Activated CD4-positive, CD25-positive, alpha-beta regulatory T cell treated with anti-CD3 and anti-CD28 coated beads, Interleukin-2, amount 50 U/mL, for 16 hours (primary cell): ENCODE measurements at places on chromosomes 3 and 15.
A peak's percentile ranks its signal among the peaks of the same experiment; 100 is the strongest.

- no peak for DNase-seq
Measured at GRCh38 chr3:33001889-33002288, 50.4 kb downstream of the CCR4 start.

GRCh38 chr15:34367101-34368081 is at the start of gene LPCAT4:
Gene LPCAT4, minus strand, starts transcription at chr15:34367196. Its CDS starts 96 bp downstream, at chr15:34367100.
- DNase-seq: peak; percentile 77

DNA sequence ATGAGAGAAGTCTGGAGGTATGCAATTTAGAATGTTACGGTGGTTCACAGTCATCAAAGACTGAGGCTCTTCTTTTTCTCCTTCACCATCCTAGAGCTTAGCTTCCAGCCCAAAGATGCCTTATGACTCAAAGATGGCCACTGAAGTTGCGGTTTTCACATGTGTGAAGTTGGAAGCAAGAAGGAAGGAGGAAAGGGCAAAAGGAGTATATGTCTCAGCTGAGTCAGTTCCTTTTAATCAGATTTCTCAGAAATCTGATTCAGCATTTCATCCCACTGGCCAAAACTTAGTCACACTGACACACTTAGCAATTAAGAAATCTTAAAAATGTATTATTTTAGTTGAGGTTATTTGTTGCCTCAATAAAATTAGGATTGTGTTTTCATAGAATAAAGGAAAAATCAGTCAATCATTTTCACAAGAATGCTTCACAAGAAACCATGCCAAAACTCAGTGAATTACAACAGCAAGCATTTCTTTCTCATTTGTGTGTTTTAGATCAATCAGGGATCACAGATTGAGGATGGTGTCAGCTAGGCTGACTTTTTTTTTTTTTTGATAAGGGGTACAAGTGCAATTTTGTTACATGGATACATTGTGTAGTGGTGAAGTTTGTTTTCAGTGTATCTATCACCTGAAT is 211.1 kb upstream of the GADL1 start:
- DNase-seq: no peak

GRCh38 chr3:100548053-100548452 is 55.6 kb downstream of the TMEM45A start:
- DNase-seq: no peak

DNA sequence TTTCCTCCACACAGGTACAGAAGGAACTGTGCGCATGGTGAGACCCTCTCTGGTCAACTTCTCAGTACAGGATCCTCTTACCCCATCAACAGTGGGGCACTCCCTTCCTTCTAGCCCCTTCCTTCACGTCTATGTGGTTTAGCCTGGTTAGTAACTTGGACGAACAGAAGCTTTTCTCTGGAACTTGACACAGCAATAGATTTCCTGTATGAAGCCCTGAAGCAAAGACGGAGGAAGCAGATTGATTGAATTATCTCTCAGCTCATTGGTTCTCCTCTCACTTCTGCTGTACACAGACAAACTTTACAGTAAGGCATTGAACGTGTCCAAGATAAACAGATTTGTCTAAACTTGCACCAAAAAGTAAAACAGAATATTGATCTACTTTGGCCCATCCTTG is at the start of gene CD200R1:
Gene CD200R1, minus strand, starts transcription at position 210 of the 400 bp plus-strand sequence. CDS start 246 bp downstream, outside the sequence.
- no peak for DNase-seq

- DNase-seq: no peak
Measured at GRCh38 chr15:31091481-31091880, 10.0 kb downstream of the TRPM1 start.

GRCh38 chr3:89472101-89472500 is 364.7 kb downstream of the EPHA3 start:
- DNase-seq: no peak

- DNase-seq: no peak
Measured at GRCh38 chr3:122299872-122300460, 25.1 kb upstream of the CSTA start.

DNA sequence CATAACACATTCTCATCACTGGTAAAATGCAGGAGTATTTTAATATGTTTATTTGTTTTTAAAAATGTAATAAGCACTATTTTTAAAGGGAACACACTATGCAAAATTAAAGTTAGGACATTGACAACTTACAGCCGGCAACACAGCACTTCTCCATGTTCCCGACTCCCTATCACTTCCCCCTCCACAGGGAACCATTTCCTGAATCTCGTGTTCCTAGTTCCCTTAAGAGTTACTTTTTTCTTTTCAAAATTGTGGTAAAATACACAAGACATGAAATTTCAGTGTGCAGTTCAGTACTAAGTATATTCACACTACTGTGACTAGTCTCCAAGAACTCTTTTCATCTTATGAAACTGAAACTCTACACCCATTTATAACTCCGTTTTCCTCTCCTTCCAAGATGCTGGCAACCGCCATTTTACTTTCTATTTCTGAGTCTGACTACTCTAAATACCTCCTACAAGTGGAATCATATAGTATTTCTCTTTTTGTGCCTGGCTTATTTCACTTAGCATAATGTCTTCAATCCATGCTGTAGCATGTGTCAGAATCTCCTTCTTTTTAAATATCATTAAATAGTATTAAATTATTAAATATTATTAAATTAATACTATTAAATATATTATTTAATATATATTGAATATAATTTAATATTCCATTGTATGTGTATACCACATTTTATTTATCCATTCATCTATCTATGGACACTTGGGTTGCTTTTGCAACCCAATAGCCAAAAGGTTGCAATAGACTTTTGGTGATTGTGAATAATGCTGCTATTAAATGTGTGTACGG is 25.9 kb upstream of the UBE2Q2 start:
- no peak for DNase-seq

DNA sequence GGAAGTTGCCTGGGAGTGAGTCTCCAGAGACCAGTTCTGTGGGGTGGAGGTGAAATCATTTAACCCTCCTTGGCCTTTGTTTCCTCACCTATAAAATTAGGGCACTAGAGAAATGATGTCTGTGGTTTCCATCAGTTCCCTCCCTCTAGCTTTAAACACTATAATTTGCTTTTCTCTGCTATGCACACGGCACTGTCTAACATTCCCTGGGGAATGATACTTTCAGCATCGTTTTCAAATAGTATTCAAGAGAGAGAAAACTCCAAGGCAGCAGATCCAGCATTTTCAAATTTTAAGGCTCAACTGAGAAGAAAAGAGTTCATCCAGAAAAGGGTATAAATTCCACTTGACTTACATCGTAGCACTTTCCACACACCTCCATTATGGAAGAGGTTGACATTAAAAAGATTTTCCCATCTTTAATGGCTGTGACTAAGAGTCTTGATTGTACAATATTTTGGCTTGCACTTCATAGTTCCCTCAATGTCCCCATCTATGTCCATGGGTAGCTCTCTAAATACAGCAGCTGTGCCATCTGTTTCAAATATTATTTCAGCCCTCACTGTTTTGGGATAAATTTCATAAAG is 137.7 kb upstream of the ZPLD1 start:
- DNase-seq: no peak

DNA sequence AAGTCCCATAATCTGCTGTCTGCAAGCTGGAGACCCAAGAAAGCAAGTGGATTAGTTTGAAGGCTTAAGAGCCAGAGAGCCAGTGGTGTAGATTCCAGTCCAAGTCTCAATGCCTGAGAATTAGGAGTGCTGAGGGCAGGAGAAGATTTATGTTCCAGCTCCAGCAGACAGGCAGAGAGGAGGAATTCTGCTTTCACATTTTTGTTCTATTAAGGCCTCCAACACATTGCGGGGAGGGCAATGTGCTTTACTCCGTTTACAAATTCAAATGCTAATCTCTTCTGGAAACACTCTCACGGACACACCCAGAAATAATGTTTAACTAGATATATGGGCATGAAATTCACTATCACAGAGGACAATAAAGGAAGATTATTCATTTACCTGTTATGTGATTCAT is 54.0 kb downstream of the DPH6 start:
- no peak for DNase-seq

DNA sequence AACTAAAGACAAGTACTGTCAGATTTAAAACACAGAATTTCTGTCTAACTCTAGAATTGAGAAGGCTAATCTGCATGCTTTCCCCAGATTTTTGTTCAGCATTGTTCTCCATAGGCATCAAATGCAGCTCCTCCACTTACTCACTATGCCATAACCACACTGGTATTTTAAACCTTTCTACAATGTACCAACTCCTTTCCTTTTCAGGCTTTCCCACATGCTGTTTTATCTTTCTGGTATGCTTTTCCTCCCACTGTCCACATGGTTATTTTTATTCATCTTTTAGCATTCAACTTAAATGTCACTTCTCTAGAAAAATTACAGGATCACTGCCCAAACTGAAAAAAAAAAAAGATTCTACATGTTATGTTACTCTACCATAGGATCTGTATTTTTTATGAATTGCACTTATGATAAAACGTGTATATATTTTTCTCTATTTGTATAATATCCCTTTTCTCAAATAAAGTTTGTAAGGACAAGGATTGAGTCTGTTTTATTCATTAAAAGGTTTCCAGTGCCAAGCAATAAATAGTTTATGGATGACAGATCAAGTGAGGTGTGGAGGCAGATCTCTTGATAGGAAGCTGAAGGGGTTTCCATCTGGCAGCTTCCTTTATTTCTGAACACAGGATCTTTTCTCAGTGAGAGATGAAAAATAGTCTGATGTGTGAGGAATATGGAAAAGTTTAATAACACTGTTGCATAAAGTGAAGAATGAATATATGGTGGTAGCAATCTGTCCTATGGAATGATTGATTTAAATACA is 1064.5 kb downstream of the ZPLD1 start:
- DNase-seq: no peak

GRCh38 chr3:148528024-148528423 is 169.7 kb upstream of the AGTR1 start:
- no peak for DNase-seq

GRCh38 chr3:180631317-180631716 is 29.4 kb downstream of the TTC14 start:
- no peak for DNase-seq

DNA sequence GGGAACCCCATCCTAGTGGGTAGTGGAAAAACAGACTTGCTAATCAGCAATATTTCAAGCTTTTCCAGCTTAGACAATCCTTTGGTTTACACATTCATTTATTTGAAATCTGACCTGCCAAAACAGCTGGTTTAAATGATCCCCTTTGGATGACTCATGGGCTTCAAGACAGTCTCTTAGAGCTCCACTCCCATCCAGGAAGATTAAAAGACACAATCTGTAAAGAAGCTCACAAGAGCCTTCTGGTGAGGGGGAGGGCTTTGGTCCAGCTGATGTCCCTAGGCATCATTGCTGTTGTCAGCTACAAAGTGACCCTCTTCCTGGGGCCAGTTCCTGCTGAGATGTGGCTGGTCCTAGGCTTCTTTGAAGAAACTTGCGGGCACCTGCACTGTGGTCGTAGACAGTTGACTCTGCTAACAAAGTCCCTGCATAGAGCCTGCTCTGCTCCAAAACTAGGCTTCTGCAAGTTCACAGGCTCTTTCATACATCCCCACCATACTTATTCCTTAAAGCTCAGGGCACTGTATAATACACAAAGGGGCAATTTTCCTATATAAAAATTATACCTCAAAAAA is 73.7 kb downstream of the IGSF11 start:
- no peak for DNase-seq

- DNase-seq: no peak
Measured at GRCh38 chr3:167467848-167468611, 5.8 kb downstream of the SERPINI2 start.

DNA sequence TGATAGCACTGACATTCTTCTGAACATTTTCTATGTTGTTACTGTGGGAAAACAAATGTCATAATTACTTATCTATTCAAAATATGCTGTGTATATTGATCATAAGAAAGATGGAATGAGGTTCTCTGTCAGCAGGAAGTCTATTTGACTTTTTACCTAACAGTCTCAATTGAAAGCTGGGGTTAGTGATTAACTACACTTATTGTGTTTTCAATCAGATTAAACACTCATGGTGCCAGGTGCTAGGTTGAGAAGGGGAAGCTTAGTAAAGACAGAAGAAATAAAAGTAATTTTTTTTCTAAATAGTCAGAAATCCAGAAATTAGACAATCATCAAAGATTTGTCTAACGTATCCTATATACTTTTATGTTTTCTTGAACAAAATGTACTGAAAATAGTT is 281.0 kb upstream of the NR2E3 start:
- DNase-seq: no peak

DNA sequence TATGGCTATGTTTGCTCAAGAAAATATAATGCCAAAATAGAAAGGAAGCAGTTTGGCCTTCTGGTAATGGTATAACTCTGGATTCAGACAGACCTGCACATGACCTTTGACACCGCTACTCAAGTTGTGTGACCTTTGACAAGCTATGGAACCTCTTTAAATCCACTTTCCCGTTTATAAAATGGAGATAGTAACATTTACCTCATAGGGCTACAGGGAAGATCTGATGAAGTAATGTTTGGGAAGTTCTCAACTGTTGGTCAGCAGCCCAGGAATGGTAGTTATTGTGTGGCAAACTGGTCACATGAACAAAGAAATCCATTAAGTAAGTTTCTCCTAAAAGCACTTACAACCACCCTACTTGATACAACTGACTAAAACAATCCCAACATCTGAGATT is 95.1 kb upstream of the PHLDB2 start:
- DNase-seq: no peak

- no peak for DNase-seq
Measured at GRCh38 chr3:170323331-170323730, 34.2 kb upstream of the SKIL start.

DNA sequence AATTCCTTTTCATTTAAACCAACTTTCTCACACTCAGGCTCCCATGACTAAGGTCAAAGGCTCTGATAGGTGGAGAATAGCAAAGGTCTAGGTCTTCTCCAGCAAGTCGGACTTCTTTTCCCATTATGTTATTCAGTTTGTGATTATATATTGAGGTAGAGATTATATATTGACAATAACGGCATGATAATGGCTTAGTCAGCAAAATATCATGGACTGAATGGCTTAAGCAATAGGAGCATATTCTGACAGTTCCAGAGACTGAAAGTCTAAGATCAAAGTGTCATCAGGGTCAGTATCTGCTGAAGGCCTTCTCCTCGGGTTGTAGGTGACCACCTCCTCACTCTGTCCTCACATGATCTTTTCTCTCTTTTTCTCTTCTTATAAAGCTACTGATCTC is 1251.4 kb downstream of the ROBO1 start:
- DNase-seq: no peak

DNA sequence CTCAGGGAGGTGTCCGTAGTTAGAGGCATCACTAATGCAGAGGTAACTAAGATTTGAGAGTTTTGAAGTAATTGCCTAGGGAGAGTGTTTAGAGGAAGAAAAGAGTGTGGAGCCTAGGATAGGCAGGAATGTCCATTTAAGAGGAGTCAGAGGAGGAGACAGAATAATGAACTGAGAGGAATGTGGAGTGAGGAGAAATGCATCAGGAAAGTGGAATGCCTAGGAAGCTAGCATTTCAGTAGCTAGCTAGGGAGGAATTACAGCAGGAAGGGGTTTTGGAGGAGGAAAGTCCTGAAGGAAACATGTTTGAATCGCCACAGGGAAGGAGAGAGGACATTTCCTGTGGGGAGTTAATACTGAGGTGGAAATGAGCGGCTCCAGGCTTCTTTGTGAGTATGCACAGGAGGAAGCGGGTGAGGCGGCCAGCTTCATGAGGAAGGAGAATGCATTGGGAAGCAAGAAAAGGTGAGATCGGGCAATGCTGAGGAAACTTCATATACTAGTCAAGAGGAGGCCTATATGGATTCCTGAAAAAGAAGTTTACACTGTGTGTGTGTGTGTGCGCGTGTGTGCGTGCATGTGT is 154.3 kb downstream of the TMEM108 start:
- no peak for DNase-seq

- DNase-seq: no peak
Measured at GRCh38 chr3:193701953-193702635, 109.1 kb downstream of the OPA1 start.
